AG20443 (cell line): ENCODE measurements at places on chromosomes 6 and 20.

GRCh38 chr20:23290761-23291574, 59.6 kb upstream of the NXT1 start:
- DNase-seq, result no peak

GRCh38 chr20:48407710-48408109, 420.1 kb downstream of the PREX1 start:
- DNase-seq, result no peak

DNA sequence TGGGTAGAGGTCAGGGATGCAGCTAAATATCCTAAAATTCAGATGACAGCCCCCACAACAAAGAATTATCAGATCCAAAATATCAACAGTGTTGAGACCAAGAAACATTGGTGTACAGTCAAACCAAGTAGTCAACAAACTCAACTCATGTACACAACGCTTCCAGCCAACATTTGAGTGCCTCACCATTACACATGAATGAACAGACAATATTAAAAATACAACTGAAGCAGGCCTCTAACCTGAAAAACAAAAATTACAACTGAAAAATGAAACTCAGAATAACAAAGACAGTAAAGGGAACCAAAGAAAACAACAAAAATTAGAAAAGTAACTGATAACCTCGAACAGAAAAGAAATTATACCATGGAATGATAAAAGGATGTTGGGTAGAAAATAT, 46.2 kb downstream of the HACE1 start:
- DNase-seq, result no peak

- peak; percentile 67 for DNase-seq
These were observed at the start of gene MRAP2 for GRCh38 chr6:84033523-84034451. Gene MRAP2, plus strand, starts transcription at chr6:84033772. Its CDS starts 21,547 bp downstream, at chr6:84055319.

- DNase-seq, result no peak
These were observed 143.8 kb downstream of the DOK5 start for GRCh38 chr20:54619181-54619580.

- DNase-seq, result no peak
These were observed 133.2 kb upstream of the JAG1 start for GRCh38 chr20:10807013-10807412.

- DNase-seq, result no peak
These were observed 40.3 kb upstream of the ZFAND3 start for GRCh38 chr6:37779111-37779800.

DNA sequence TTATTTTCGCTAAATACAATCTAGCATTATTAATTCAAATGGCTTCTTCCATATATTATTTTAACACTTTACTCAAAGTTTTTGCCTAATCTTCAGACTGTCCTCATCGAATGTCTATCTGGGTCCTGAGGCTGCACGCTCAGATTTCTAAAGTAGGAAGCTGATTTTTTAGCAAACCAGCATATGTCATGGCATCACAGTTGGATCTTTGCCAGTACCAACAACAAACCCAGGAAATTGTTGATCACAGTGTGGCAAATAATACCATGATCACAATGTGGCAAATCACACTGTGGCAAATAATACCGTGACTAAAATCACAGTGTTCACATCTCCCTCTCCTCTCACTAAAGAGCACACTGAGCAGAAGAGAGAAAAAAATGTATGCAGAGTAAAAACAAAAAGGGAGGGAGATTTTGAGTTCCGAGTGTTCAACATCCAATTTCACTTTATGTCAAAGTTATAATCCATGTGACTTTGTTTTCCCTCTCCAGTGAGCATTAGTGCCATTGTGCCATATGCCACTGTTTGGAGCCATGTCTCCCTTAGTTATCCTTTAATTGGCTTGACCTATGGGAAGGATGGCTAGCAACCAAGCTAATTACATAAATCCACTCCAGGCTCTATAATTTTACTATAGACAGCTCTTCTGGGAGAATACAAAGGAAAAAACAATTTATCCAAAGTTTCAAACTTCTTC, 1059.6 kb downstream of the HACE1 start:
- DNase-seq, result no peak

GRCh38 chr6:20379231-20379630, 22.4 kb upstream of the E2F3 start:
- peak; percentile 27 for DNase-seq

DNA sequence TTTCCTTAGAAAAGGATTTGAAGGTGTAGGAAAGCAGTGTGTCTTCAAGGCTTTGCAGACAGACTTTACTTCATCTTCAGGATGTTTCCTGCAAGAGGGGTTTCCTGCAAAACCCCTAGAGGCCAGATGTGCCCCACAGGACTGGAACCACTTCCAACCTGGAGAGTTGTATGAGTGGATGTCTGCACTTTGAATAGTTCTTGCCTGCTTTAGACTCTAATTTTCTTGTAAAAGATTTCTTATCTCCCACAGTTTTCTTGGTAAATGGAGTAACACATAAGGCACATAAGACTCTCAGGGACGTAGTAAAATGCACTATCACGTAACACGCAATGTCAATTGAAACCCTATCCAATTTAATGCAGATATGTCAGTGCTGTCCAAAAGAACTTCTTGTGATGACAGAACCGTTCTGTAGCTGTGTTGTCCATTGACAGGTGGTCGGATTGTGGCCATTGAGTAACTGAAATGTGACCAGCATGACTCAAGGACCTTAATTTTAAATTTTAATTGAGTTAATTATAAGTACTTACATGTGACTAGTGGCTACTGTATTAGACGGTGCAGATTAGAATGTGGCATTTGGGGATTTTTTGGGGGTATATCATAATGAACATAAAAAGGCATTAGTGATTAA, 118.7 kb downstream of the JARID2 start:
- DNase-seq, result no peak

- DNase-seq, result no peak
These were observed 54.5 kb upstream of the DACT2 start for GRCh38 chr6:168374051-168374502.

DNA sequence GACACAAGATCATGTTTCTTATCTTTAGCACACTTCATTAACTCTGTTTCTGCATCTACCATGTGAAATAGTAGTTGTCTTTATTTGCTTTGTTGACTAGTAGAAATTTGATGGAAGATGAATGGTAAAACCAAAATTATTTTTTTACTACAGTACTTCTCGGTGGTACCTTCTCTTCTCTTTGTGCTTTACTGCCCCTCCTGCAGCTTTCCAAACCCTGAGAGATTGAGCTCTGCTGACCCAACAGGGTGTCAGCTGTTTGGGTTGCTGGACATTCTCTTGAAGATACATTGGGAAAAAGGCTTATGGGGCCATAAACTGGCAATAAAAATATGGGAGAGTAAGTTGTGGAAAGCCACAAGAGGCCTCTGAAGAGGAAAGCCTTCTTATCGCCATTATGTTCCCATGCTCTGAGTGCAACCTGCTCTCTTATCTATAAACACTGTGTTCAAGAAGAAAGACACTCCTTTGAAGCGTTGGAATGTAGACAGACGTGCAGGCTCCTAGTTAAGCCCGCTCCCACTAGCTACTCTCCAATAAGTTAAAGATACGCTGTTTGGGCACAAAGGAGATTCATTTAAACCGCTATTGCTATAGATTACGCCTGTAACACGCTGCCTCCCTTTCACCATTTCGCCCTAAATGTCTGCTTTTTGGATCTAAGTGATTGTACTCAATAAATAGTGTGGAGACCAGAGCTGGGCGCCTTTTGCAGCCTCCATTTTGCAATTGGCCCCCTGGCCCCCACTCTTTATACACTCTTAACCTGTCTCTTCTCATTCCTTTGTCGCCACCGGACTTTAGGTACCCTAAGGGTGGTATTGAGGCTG, 60.1 kb upstream of the PRSS16 start:
- no peak for DNase-seq

- no peak for DNase-seq
These were observed 160.7 kb downstream of the ZFAND3 start for GRCh38 chr6:37980222-37980595.

DNA sequence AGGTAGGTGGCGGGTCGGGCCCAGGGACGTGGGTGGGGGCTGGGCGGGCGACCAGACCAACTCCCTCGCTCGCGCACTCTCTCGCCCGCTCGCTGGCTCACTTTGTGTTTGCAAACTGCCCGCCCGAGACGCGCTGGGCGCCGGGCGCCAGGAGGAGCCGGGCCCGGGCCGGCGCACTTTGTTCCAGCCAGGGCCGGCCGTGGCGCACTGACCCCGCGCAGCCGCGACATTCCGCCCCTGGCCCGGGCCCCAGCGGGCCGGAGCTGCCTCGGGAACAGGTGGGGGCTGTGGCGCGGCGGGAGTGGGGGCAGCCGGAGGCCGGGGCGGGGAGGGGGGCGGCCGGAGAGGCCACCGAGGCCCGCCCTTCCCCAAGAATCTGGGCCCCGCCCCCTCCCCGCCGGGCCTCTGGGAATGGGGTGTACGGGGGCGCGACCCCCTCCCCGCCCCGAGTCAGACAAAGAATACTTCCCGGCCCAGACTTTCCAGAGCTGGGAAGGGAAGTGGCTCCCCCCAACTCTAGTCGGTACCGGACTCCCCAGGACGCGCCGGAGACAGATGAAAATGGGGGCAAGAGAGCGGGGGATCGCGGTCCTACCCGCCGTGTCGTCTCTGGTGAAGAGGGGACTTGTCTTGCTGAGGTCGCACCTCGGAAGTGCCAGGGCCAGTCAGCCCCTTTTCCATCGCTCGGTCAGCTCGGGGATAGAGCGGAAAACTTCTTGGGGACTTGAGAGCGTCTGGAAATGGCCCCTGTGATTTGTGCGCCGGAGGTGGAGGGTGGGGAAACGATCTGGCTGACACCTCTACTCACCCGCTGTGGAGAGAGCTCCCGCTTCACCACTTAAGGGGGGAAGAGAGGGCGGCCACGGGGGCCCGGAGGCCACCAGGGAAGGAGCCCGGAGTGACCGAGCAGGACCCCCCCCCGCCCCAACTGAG, 951 bp downstream of the FOXP4 start:
- DNase-seq, result peak; percentile 70

- DNase-seq, result no peak
These were observed 6.2 kb downstream of the DUSP22 start for GRCh38 chr6:298233-299103.

GRCh38 chr6:34362909-34363680, 29.4 kb downstream of the NUDT3 start:
- DNase-seq, result no peak

GRCh38 chr6:17178754-17179529, 77.1 kb downstream of the STMND1 start:
- DNase-seq, result peak; percentile 53

DNA sequence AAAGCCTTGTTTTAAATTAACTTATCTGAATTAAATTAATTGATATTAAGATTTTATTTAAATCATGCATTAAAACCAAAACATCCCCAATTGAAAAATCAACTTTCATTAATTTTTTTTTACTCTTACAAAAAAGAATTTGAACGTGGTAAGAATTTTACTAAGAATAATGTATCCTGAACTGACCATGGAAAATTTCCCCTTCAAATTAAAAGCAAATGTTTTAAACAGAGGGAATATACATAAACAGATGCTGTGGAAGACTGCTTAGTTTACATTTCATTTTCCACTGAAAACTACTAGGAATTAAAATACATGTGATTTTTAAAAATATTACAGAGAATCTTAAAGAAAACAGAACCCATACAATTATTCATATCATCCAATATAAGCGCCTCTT, 2.3 kb downstream of the RNF24 start:
- no peak for DNase-seq

DNA sequence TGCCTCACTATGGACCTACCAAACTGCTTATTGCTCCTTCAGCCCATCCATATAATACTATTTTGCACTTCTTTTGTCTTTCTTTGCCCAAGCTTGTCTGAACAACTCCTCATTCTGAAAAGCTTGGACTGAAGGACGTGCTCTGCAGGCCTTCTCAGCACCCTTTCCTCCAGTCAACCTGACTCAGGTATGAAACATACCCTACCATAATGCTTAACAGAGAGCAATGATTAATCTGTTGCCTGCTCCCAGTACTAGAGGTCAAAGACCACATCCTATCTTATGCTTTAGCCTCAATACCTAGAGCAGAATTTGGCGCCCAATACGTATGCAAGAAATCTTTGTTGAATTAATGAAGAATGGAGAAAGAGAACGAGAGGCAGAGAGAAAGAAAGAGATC, 55.2 kb downstream of the ATXN1 start:
- no peak for DNase-seq

GRCh38 chr6:47457370-47457769, 20.2 kb upstream of the CD2AP start:
- no peak for DNase-seq

GRCh38 chr6:80639181-80639629, 532.7 kb downstream of the BCKDHB start:
- DNase-seq, result no peak

DNA sequence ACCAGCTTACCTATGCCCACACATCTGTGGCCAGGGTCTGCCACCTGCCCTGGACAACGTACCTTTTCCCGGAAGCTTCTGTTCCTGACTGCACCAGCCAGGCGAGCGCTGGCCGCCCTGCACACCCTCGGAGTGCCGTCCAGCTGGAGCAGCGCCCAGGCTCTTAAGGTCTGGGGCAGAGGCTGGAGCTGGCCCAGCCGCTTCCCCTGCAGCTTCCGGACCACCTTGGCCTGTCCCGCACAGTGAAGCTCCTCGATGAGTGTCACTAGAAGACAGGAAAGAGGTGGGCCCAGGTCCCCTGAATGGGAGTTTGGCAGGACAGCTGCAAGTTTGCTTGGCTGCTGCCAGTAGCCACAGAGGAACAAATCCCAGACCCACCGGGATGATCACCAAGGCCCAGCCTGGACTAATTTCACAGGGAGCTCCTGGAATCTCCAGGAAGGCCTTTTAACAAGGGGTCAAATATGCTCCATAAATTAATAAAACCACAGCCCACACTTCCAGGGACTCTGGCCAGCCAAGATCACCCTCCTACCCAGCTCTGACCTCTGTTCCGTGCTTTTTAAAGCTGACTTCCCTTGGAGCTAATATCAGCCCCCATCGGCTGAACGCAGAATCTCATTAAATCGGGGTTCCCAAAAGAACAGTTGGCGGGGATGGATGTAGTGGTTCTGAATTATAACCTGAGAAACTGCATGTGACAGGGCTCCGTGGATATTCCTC, 82.3 kb downstream of the PTPN1 start:
- DNase-seq, result no peak

DNA sequence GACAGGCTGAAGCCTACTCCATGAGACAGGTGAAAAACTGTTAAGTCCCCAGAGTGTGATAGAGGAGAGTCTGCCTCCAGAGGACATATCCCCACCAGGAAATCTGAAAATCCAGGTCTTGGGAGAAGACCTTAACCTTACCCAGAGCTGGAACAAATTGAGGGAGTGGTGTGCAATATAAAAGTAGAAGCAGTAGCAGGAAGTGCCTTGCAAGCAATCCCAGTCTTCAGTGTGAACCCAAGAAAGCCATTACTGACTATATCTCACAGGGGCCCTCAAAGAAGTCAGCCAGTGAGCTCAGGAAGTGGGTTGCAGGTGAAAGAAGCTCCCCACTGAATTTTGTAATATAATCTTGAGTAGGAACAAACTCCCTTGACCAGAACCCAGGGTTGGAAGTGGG, 41.9 kb upstream of the PKIB start:
- no peak for DNase-seq

- no peak for DNase-seq
These were observed 138.0 kb upstream of the MCHR2 start for GRCh38 chr6:100132005-100132404.
